ENCODE measurements at places on chromosomes 16 and 17.

GRCh38 chr16:86375851-86376250 lies 134.5 kb upstream of the FOXF1 start:
- DNase-seq: no peak

DNA sequence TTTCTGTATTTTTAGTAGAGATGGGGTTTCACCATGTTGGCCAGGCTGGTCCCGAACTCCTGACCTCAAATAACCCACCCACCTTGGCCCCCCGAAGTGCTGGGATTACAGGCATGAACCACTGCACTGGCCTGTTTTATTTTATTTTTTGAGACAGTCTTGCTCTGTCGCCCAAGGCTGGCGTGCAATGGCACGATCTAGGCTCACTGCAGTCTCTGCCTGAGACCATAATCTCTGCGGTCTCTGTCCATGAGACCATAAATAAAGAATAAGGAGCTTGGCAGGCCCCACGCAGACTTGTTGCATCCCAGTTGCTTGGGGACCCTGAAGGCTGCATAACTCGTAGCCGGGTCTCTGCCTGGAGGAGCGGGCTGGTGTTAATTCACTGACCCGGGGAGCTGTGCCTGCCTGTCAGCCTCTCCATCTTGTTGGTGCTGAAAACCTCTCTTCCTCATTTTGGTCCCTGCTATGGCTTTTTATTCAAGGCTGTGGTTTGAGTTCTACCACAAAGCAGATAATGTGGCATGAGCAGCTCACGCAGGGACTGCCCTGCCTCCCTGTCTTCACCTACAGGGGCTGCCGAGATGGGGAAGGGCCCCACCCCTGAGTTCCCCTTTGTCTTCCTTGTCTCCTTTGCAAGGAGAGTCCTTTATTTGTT lies 82.1 kb downstream of the MSI2 start:
- DNase-seq: no peak

DNA sequence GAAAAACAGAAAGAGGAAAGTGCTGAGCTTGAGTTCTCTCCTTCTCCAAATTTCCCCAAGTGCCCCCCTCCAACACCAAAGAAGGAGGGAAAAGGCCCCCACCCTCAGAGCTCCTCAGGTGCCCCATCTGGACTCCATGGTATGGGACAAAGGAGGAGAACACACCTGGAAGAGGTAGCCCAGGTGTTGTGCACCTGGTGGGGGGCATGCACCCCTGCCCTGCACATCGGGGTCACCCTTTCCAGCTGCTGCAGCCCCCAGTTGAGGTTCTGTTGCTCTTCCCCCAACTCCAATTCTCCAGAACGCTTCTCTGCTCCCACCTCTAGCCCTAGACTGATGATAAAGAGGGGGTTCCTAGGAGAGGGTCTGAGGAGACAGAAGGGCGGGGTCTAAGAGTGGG lies 3.0 kb upstream of the COL1A1 start:
- DNase-seq: no peak

- no peak for DNase-seq
Measured at GRCh38 chr17:80146121-80147034, 550 bp downstream of the EIF4A3 start.

GRCh38 chr17:48841395-48841831 lies 10.6 kb downstream of the CALCOCO2 start:
- peak; percentile 22 for DNase-seq

DNA sequence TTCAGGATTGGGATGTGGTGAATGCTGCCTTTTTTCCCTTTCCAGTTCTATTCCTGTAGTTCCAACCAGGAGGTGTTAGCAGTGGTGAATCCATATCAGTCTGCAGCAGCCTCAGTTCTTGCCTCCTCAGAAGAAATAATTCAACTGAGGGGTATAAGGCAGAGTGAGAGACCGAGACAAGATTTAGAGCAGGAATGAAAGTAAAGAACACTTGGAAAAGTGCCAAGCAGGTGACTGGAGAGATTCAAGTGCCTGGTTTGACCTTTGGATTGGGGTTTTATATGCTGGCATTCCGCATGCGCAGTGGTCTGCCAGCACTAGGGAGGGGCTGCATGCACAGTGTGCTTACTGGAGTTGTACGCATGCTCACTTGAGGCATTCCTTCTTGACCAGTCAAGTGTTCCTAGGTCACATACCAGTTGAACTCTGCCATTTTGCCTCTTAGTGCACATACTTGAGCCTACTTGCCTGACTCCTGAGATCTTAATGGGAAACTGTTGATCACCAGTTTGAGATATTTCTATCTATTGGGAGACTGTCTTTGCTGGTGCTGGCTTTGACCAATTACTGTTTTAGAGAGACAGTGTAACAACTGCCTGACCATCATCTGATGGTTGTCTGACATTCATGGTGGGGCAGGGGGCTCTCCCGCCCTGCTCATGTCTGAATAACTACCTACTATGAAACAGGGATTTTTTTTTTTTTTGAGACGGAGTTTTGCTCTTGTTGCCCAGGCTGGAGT lies 680 bp upstream of the CCL15 start:
- no peak for DNase-seq

DNA sequence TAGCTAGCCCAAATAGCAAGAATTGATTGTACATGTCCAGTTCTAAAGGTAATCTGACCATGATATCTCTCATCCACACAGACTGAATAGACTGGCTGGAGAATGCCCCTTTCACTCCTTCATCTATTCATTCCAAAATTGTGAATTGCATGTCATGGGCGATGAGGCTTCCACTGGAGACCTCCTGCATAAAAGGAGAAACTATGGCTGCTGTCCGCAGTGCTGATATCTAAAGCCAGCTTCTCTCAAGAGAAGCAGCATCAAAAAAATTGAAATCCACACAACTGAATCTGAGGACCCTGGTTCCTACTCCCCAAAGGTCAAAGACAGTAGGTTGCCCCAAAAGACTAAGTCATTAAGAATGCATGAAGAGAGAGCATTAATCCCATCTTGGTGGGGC lies 7.9 kb upstream of the SCNN1G start:
- DNase-seq: no peak

All from stimulated activated CD4-positive, alpha-beta T cell treated with anti-CD3 and anti-CD28 coated beads, Interleukin-4, amount 100 ng/mL, for 4 hours (primary cell).